ENCODE measurements at places on chromosomes 16 and 17.
A peak's percentile ranks its signal among the peaks of the same experiment; 100 is the strongest.

GRCh38 chr17:79740413-79740812 lies 9.7 kb downstream of the ENPP7 start:
- no peak for DNase-seq

GRCh38 chr17:76252040-76252954 lies 12.0 kb upstream of the RNF157 start:
- no peak for DNase-seq

DNA sequence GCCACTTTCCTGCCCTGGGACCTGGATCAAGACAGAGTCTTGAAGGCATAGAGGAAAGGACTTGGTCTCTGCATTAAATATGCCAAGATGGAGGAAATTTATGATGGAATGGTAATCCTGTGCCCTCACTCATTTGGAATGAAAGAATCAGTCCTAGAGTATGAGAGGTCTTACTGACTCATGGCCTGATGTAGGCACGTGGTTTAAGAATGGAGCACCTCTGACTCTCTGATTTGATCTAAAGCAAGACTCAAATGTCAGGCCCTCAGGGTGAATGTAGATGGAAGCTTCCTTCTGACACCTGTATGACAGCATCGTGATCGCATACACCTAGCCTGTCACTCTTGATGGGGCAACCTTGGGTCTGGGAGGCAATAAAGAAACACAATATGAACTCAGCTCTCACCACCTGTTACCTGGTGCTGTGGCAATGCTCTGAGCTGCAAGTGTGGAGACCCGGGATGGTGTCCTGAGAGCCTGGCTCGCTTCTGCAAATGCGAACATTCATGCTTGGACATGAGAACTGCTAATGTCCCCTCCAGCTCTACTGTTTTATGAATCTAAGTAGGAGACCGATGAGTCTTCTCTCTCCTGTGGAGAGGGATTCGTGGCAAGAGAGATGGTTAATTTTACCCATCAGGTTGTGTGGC lies 229.9 kb downstream of the ABCC12 start:
- DNase-seq: no peak

GRCh38 chr16:49281480-49281842 lies at the start of gene CBLN1:
CBLN1 (minus strand) TSS chr16:49281838; CDS start chr16:49281465, 373 bp downstream.
- no peak for DNase-seq

DNA sequence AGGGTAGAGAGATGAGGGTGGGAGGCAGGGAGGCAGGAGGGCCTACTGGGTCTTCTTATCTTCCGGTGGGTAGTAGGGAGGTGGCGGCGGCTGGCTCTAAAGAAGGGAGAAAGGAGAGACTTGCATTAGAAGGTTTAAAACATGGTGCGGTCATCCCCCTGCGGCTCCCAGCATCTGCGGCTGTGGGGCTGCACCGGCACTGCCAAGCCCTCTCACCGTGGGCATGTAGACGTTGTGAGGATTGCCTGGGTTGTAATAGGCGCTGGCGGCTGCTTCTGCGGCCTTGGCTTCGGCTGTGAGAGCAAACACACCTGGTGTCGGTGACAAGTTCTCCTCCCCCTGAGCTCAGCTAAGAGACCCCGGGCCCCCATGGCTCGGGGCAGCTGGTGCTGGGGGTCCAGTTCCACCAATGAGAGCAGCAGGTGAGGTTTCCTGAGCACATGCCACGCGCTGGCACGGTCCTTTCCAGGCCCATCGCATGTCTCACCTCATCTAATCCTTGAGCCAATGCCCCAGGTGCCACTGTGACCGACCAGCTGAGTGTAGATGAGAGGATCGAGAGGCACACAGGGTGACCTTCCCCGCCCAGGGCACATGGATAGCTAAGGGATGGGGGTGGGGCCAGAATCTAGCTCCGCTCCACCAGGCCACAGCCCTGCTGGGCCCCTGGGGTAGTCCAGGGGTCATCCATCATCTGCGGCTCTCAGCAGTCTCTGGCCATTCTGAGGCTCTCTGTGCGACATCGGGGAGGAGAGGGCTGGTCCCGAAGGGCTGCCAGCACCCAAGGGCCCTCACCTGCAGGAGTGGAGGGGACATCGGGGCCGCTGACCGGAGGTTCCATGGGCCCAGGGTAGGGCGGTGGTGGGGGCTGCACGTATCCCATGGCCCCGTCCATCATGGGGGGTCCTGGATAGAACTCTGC lies 2.7 kb upstream of the UNC13D start:
- DNase-seq: no peak

DNA sequence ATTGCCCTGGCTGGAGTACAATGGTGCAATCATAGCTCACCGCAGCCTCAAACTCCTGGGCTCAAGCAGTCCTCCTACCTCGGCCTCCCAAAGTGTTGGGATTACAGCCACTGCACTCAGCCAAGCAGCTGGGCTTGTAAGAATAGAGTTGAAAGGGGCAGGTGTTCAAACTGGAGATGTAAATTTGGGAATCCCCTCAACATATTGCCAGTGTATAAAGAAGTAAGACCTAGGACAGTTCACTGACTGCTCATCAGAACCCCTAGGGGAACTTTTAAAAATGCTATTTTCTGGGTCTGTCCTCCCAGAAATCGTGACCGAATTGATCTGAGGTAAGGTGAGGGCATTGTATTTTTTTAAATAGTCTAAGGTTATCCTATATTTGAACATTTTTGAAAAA lies 8.9 kb upstream of the DNAJA2 start:
- no peak for DNase-seq

DNA sequence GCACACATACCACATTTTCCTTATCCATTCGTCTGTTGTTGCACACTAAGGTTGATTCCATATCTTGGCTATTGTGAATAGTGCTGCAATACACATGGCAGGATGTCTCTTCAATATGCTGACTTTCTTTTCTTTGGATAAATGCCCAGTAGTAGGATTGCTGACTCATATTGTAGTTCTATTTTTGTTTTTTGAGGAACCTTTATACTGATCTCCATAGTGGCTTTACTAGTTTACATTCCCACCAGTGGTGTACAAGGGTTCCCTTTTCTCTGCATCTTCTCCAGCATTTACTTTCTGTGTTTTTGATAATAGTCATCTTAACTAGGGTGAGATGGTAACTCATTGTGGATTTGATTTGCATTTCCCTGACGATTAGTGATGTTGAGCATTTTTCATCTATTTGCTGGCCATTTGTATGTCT lies 118.1 kb downstream of the STXBP4 start:
- peak; percentile 25 for DNase-seq

GRCh38 chr16:2428051-2428783 lies 1.0 kb upstream of the CCNF start:
- no peak for DNase-seq

- no peak for DNase-seq
Observed at GRCh38 chr17:77233635-77234334, 93.0 kb downstream of the SEC14L1 start.

DNA sequence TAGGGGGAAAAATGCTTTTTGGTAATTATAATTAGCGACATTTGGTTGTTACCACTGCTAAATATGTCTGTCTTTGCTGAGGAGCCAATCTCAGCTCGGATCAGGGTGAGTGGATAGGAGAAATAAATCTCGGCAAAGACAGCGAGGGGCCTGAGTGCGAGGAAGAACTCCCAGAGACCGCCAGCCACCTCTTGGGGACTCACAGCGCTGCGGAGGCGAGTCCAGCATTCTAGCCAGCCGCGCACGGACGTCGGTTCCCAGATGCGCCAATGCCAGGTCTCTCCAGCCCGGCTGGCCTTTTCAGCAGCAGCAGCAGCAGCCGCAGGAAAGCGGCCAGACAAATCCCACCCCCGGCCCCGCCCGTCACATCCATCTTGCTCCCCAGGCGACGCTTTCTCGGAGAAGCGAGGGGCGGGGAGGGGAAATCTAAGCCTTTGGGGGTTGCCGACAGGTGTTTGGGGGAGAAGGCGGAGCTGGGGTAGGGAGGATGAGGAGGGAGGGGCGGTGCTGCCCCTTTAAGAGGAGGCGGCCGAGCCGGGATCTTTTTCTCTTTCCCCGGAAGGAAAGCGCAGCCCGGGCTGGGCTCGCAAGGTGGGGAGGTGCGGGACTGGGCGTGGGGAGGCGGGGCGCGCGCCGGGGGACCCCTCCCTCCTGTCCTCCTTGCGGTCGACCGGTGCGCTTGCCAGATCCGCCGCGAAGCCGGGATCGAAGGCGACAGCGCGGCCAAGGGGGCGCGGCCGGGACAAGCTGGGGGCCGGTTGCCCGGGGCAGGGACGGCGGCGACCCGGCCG lies at the start of gene ITGA3:
ITGA3 (plus strand) TSS at position 685 of the 791 bp plus-strand sequence. CDS start 330 bp downstream, outside the sequence.
- DNase-seq: peak; percentile 83

DNA sequence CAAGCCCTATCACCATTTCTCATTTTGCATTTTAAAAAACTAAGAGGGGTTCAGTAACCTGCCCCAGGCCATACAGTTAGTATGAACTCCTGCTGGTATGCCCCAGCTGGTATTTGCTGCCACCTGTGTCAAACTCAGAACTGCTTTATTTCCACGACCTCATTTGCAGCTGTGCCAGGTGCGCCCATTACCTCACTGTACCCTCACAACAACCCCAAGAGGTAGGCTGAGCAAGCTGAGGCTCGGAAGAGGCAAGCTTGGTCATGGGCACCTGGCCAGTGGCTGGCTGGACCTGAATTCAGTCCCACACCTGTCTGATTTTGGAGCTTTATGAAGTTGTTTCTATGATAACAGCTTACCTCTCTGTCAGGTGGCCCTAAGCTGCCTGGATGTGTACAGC lies 7.6 kb downstream of the EPN2 start:
- no peak for DNase-seq

DNA sequence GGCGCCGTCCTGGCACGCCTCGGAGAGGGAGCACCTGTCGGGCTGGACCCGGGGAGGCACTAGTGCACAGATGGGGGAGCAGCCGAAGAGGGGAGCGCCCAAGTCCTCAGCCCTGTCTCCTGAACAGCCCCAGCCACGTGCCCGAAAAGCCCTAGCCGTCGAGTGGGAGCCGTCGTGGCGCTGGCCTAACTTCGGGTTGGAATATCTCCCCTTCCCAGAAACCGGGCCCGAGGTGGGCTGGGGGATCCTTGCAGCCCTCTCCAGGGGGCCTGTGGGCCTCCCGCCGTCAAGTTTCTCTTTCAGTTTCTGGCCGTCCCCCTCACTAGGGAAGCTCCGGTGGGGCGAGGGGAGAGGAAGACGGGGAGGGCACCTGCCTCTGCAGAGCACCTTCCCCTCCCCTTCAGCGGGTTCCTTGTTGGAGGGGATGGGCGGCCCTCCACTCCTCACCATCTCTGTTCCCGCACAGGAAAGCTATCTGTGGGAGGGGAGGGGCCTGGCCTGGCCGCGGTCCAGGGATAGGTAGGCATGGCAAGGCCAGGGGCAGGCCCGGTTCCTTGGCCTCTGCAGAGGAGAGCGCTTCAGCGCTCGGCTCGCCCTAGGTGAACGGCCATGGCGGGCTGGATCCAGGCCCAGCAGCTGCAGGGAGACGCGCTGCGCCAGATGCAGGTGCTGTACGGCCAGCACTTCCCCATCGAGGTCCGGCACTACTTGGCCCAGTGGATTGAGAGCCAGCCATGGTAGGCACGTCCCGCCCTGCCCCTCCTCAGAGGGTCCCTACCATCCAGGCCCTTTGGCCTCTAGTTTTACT lies 709 bp downstream of the STAT5A start:
- DNase-seq: no peak

GRCh38 chr16:6643080-6643686 lies 689.5 kb upstream of the RBFOX1 start:
- DNase-seq: peak; percentile 84

GRCh38 chr17:50289991-50290702 lies 15.9 kb downstream of the TMEM92 start:
- no peak for DNase-seq

- DNase-seq: no peak
Observed at GRCh38 chr17:42571435-42572225, 4.7 kb downstream of the MLX start.

DNA sequence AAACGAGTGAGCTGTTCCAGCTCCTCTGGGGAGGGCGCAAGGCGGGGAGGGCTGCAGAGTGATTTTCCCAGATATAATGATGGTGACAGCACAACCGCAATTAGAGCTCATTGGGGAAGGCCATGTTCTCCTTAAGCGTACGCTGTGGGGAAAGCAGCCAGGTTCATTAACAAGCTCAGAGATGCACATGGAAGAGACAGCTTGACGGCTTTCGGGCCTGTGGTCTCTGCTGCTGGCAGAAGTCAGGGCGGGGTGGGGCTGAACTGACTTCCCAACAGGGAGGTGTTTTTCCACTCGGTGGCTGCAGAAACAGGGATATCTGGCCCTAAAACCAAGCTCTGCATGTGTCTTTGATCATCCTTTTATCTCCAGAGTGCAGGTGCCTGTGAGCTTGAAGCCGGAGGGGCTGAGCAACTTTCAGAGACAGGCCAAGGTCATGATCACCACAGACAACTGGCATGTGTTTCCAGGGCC lies 24.0 kb upstream of the CACNG1 start:
- peak; percentile 78 for DNase-seq

- no peak for DNase-seq
Observed at GRCh38 chr17:66855204-66855603, 20.3 kb downstream of the CACNG5 start.

DNA sequence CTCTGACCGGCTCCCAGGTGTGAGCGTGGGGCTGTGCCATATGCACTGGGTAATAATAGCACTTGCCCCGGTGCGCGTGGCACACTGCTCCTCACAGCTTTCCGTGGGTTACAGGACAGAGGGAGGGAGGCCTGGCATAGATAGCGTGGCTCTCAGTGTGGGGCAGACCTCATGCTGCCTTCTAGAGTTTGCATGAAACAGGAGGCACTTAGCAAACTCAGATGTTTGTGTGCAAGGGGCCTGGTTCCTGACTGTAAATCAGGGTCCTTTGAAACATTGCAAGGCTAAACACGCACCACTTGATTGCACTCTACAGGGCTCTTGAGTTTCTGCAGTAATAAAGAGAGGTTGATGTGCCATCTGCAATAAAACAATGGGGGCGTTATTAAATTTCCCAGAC lies 101.7 kb downstream of the RPTOR start:
- DNase-seq: peak; percentile 80

DNA sequence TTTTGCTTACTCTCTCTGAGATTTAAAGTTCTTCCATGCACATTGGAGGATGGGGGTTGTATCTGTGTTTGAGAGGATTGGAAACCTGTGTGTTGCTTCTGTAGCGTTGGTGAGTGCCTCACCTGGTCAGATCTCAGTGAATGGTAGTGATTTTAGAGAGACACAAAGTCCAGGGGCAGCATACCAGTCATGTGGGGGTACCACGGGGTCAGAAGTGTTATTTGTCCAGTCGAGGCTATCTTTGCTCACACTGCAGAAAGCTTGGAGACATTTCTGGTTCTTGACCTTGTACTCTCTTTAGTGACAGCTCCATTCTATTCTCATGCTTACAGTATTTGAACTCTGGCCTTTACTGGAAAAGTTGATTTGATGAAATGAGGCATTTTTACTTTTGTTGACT lies 23.7 kb downstream of the PRKAR1A start:
- DNase-seq: no peak

Data from G401 (cell line).